AG08395 (cell line): ENCODE measurements at places on chromosomes 11 and 22.

GRCh38 chr22:35553341-35553740, 12.7 kb downstream of the RASD2 start:
- DNase-seq, result no peak

- DNase-seq, result peak; percentile 51
Measured at GRCh38 chr11:43580735-43581369, 99.7 kb upstream of the HSD17B12 start.

DNA sequence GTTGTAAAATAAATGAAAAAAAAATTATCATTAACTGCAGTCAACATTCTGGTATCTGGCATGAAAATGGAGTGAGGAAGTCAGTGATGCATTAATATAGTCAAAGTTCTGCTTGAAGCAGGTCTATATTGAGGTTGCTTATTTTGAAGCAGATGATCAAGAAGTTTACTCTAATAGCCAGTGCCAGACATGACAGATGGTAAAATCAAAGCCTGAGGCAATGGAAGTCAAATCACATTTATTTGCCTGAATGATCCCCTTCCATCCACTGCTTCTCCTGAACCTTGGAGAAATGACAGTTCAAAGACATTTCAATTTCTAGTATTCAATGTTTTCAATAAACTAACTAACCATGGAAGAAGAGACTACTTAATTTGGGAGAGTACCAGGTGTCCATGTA, 430.0 kb downstream of the FAM181B start:
- no peak for DNase-seq

DNA sequence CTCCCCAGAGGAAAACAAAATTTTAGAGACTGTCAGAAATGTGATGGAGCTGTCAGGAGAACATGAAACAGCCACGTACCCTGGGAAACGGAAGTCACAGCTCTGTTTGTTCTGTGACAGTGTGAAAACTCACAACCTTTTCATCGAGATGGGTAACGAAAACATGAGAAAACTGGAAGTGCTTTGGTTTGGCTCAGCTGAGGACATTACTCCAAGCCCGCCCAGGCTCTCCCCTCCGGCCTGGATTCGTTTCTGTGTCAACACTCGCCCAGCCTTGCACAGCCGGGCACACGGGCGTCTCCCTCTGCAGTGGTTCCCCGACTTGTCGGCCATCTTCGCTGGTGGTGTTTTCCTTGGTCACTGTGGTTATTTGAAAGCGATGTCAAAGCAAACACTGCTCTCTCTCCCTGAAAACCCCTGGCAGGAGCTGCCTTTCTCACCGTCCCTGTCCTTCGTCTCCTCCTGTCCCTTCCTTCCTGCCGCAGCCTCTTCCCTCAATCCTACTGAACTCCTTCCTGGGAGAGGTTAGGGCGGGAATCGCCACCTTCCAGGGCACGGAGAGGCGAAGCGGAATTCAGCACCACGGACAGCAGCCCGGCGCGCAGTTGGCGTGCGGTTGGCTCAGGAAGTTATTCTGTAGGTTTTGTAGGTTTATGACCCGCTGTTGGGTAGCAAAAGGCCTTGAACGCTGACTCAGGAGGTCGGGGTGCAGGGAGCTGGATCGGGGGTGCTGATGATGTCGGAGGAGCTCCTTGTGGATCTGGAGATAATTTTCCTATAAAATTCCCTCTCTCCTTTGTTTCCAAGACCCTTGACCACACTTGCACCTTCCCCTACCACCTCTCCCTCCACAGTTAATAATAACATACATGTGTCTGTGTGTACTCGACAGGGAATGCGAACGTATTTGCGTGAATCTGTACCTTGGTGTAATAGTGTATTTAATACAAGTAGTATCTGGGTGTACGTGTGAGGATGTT, 13.1 kb upstream of the RPS19BP1 start:
- DNase-seq, result peak; percentile 38
